GM12878 (cell line): ENCODE measurements at places on chromosomes 4 and X. TPM values are rescaled to one million over a fixed set of nuclear protein-coding genes. Genes with fewer than 3 reads are reported as not detected.

- DNase-seq: no peak
Measured at GRCh38 chr4:153176938-153177337, 27.3 kb upstream of the TRIM2 start.

- no peak for DNase-seq
Measured at GRCh38 chrX:103356858-103357257, 552 bp downstream of the TCEAL9 start.

- DNase-seq: no peak
Measured at GRCh38 chrX:4935401-4935800, 1222.0 kb upstream of the PRKX start.

DNA sequence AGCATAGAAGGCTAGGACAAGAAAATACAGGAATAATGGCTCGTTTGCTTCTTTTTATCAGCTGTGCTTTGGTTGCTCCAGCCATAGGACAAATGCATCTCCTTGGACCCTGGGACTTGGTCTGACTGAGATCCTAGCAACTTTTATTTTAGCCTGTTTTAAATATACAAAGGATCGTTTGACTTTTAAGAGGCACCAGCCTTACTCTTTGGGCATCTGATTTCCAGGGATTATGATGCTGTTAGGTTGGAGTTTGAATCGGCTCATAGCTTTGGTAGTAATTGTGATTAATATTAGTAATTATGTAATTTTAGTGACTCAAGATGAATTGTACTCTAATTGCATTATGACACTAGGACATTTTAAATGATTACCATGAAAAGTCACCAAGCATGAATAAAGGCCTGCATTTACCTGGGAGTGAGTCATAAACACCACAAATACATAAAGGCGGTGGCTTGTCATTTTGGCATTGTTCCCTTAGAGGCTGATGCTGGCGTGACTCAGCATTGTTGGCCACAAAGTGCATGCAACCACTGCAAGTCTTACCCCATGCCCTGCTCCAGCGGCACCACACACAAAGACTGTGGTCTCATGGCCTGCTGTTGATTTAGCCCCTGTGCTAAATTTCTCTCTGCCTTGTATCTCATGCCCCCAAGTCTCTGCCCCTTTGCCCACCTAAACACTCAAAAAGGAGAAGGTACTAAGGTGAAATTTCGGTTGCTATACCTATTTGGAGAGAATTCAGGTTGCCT is 12.4 kb downstream of the GPAT3 start:
- peak; percentile 83 for DNase-seq

Gene AKAP14
- polyA plus RNA-seq: not detected in 2 replicates

- no peak for DNase-seq
Measured at GRCh38 chrX:19372547-19373331, 29.0 kb downstream of the PDHA1 start.

DNA sequence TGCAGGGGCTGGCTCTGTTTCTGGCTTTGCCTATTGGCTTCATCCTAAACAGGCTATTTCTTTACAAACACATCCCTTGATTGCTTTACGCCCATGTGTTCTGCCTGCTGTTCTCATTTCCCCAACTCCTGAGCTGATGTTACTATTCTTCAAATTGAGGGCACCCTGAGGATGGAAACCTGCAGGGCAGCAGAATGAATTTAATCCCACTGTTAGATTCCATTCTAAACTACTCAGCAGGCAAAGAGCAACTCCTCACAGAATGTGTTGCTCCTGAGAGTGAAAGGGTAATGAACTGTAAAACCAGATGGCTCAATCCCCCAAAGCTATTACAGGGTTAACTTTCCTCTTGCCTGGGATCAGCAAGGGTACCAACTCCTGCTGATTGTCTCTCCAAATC is 75.7 kb downstream of the ANKRD50 start:
- no peak for DNase-seq

DNA sequence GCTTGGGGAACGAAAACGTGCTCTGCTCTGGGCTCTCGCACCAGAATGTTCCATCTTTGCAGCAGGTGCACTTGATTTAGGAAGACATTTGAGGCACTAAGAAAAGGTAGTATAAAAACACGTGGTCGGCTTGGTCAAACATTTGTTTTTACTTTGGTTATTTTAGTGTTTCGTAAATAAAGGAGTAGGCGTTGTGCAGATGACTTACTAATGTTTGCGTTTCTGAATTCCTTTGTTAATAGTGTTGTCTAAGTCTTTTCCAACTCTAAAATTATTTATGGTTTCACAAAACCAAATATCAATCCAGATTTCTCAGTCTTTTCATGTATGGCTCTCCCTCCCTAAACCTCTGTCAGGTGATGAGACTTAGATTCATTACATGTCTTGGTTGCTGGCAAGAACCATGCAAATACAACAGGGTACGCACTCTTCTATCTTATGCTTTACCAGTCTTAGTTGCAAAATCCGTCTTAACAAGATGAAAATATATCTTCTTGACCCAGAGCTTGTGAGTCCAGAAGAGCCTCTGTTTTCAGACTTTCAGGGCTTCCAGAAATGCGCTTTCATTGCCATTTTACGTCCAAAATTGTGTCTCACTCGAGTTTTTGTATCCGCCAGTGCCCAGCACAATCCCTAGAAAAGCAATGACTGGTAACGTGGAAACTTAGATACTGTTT is 686 bp downstream of the MTHFD2L start:
- peak; percentile 9 for DNase-seq

Gene GPM6B
- 1.9 and 2.6 TPM in 2 replicates for polyA plus RNA-seq

- DNase-seq: no peak
Measured at GRCh38 chr4:186885289-186885688, 161.6 kb upstream of the FAT1 start.

GRCh38 chr4:2617955-2618354 is 81.5 kb downstream of the FAM193A start:
- no peak for DNase-seq

Gene KLF8
- polyA plus RNA-seq: 0.79 and 0.97 TPM in 2 replicates

DNA sequence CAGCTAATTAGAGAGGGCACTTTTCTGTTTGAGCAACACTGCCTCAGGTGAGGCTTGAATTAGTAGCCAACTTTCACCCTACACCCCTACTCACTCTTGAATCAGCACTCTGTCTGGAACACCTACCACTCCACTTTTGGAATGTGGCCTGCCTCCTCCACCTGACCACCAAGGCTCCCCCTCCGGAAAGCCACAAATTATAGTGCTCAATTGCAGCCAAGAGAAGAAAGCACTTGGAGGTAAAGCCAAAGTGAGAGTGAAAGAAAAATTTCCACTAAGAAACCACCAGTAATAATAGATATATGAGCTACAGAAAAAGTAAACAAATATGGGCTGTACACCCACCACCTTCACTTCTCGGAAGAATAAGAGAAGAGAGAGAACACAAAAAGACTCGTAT is 41.1 kb downstream of the PPP3CA start:
- no peak for DNase-seq

Gene ZCCHC12
- not detected in 2 replicates for polyA plus RNA-seq

DNA sequence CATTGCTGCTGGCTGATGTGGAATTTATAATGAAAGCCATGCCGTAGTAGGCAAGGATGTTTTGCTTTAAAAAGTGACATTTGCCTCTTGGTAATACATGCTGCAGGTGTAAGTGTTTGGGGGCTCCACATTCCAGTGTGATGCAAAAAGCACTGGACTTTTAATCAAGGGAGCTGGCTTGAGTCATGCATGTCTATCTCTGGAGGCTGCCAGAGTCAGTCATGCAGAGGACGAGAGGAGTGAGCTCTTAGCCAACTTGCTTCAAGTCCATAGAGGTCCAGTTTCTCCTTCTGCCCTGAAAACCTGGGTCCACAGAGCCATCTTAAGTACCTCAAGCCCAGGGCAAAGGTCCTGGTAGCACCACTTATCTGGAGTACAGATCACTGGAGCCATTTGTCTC is 11.6 kb upstream of the CXCL13 start:
- no peak for DNase-seq

Gene IRS4
- polyA plus RNA-seq: not detected in 2 replicates

GRCh38 chr4:185472103-185472542 is 590 bp upstream of the CCDC110 start:
- no peak for DNase-seq

Gene SH3BP2
- polyA plus RNA-seq: 22.9 and 24.8 TPM in 2 replicates

- DNase-seq: no peak
Measured at GRCh38 chr4:10008609-10009005, 12.7 kb downstream of the SLC2A9 start.

DNA sequence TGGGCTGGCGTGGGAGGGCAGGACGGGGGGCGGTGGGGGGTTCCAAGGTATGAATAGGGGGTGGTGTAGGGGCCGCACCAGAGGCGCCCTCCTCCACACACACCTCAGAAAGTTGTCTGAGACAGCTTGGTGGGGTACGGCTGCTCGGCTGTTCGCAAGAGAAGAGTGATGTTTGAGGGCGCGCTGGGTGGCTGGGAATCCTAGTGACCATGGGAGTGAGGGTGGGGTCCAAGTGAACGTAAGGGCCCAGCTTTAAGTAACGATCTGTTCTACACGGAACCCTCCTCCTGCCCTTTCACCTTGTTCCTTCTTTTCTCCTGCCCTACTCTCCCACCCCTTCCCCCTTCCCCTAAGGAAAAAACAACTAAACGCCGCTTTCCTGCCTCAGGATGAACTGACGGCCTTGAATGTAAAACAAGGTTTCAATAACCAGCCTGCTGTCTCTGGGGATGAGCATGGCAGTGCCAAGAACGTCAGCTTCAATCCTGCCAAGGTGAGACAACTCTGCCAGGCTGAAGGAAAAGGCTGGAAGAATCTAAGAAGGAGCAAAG is 664 bp downstream of the MED12 start:
- no peak for DNase-seq

DNA sequence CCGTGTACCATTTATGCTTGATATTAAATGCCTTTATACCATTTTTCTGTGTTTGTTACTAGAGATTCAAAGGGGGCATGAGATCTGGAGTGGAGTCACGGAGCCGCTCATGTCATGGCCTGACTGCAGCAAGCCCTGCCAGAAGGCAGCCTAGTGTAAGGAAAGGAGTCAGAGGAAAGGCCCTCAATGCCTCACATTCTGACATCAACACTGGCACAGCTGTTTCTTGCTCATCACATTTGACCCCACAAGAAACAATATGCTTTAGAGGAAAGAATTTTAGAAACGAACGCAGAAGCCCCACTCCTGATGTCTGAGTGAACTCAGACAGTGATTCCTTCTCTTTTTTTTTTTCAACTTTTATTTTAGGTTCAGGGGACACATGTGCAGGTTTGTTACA is 322.4 kb upstream of the CPEB2 start:
- DNase-seq: no peak

DNA sequence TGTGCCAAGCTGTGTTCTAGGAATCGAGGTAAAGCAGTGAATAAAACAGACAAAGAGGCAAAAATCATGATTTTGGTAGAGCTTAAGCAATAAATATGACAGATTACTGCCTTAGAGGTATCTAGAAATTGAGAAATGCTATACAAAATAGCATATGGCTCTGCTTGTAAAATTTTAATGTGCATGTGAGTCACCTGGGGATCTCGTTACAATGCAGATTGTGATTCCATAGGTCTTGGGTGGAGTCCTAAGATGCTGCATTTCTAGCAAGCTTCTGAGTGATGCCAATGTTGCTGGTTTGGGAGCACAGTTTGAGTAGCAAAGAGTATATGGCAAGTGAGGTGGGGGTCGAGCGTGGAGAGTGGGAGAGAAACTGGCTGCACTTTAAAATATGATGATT is 697.3 kb upstream of the MAGEB2 start:
- DNase-seq: no peak

Gene SPARCL1
- 0.09 TPM in 1 of 2 replicates, not detected in the other for polyA plus RNA-seq

DNA sequence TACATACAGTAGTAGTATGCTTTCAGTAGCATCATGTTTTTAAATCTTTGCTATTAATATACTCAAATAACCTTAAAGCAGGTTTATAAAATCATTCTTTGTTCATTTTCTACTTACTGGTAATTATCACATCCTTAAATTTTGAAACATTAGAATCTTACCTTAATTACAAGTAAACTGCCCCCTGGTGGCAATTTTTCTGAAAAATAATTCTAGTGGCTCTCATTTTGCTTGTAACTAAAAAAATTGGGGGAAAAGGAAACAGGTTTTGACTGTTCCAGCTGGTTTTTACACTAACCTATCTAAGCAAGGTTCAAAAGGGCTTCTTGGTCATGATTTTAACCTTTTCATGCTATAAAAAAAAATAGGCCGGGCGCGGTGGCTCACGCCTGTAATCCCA is 18.5 kb upstream of the DCAF4L1 start:
- no peak for DNase-seq

GRCh38 chr4:116811730-116812129 is 273.6 kb downstream of the TRAM1L1 start:
- DNase-seq: no peak

Gene MAGEB6B
- polyA plus RNA-seq: not detected in 2 replicates

Gene VGLL1
- not detected in 2 replicates for polyA plus RNA-seq
